Mesothelial cell of epicardium (in vitro differentiated cells): ENCODE measurements at places on chromosomes 6 and 20.

DNA sequence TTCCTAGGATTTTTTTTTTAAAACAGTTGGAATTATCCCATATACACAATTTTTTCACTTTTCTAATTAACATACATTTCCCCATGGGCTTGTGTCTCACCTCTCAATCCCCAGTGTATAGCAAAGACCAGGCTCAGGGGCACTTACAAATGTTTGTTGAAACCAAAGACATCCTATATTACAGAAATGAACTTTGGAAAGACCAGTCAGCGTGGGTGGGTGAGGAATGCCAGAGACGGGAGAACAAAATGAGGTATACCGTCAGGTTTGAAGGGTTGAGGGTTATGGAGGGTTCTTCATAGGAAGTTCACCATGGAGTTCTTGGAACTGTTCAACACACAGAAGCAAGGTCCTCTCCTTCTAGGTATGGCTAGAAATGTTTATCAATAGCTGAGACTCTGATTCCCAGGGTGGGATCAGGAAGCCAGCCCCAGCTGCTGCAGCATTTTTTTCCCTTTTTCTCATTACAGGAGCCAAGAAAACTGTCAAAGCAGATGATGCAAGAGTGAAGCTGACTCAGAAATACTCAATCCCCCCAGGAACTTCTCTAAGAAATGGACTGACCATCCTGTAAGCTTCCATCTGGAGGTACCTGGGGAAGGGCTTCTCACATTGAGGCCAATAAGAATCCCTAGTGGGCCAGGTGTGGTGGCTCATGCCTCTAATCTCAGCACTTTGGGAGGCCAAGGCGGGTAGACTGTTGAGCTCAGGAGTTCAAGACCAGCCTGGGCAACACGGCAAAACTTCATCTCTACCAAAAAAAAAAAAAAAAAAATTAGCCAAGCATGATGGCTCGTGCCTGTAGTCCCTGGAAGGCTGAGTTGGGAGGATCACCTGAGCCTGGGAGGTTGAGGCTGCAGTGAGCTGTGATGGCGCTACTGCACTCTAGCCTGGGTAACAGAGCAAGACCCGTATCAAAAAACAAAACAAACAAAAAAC lies 15.9 kb upstream of the TBC1D20 start:
- H3K27me3 ChIP-seq, result no peaks in the 10 kb centered on the region
- no peak for DNase-seq
- H3K27ac ChIP-seq, result peak overlapping the region; percentile 14
- peaks cover 29% of the 10 kb centered on the region for H3K36me3 ChIP-seq

GRCh38 chr20:51484831-51485230 lies 57.7 kb downstream of the NFATC2 start:
- H3K4me1 ChIP-seq, result peaks cover 74% of the 10 kb centered on the region
- H3K27me3 ChIP-seq, result no peaks in the 10 kb centered on the region
- H3K36me3 ChIP-seq, result no peaks in the 10 kb centered on the region
- no peak for DNase-seq

DNA sequence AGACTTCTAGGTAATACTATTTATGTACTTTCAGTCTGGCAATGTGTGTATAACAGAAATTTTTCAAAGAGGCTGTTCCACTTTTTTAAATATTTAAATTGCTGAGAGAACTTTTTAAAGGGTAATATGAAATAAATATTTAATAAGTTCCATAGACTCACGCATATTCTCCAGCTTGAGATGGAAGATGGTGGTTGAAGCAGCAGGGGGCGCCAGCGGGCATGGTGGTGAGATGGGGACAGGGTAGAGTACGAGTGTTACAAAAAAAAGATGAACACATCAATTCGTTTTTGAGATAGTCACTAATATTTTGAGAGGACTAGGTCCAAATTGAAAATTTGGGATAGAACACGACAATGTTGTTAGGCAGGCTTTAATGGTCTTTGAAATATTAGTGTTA lies 68.4 kb downstream of the RSPO3 start:
- DNase-seq, result no peak
- H3K36me3 ChIP-seq, result no peaks in the 10 kb centered on the region
- no peaks in the 10 kb centered on the region for H3K4me1 ChIP-seq
- no peak overlapping the region for H3K4me3 ChIP-seq

DNA sequence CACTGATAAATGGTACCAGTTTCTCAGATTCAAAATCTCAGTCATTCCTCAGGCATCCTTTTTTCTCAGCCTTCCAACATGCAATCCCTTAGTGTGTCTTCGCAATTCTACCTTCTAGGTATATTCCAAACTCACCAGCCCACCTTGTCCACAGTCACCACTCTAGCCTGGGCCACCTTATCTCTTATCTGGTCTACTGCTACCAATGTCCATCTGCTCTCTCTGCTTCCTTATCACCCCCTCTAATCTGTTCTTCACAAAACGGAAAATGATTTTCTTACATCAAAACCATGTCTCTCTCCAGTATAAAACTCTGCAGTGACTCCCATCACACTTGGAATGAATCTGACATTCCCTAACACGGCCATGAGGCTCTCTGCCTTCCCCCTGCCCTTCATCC lies 91.9 kb downstream of the PREP start:
- H3K27ac ChIP-seq, result no peak overlapping the region
- no peak for DNase-seq
- H3K4me1 ChIP-seq, result no peaks in the 10 kb centered on the region
- H3K27me3 ChIP-seq, result no peaks in the 10 kb centered on the region
